ENCODE measurements at places on chromosomes 4 and X.
A peak's percentile ranks its signal among the peaks of the same experiment; 100 is the strongest.

- peak; percentile 54 for DNase-seq
Measured at GRCh38 chr4:112075129-112075753, 70.0 kb upstream of the FAM241A start.

GRCh38 chr4:123480706-123481418 lies 84.3 kb downstream of the SPRY1 start:
- DNase-seq = peak; percentile 21

DNA sequence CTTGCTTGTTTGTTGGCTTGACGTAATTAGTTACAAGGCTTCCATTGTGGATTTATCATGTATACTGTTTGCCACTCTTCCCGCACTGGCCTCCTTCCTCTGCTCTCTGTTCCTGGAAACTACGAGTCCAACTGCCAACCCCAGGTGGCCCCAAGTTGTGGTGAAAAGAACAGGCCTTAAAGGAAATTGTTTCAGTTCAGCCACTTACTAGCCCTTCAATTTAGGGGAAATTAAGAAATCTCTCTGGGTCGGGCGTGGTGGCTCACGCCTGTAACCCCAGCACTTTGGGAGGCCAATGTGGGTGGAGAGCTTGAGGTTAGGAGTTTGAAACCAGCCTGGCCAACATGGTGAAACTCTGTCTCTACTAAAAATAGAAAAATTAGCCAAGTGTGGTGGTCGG lies 28.0 kb downstream of the RBM47 start:
- DNase-seq = no peak

GRCh38 chrX:69142788-69143469 lies 22.3 kb downstream of the PJA1 start:
- DNase-seq = no peak

DNA sequence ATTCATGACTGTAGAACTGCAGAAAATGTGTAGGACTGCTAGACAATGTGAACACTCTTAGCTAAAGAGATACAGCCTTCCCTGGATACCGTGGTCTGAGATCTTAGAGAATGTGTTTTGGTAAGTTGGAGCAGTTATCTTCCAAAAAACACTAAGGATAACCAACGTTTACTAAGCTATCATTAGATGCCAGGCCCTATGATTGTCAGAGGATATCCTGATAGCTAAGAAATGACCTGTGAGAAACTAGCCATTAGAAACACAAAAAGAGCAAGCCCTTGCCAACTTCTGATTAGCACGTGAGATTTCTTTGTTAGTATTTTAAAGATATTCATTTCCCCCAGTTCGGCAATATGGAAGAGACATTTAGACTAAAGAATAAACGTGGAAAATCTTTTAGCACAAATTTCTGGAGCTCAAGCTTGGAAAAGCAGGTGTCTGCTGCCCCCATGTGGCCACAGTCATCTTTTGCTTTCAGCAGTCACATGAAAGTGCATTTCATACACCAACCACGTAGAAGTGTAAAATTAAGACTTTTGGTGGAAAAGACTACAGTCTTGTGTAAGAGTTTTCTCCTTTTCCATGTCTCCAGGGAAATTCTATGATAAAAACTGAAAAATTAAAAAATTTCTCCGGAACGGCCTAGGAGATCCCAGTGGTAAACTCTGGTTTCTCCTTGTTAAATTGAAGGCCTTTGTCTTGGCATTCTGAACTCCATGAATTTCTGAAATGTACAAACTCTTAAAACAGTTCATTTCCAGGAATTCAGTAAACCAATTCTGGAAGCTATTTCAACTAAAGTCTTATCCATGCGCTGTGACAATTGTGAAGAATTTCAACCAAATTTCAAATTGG lies 136.4 kb downstream of the ZNF674 start:
- peak; percentile 51 for DNase-seq

GRCh38 chr4:82705928-82706300 lies 92.7 kb downstream of the SCD5 start:
- DNase-seq = no peak

GRCh38 chr4:99826016-99826415 lies 9.4 kb downstream of the DAPP1 start:
- DNase-seq = peak; percentile 18

DNA sequence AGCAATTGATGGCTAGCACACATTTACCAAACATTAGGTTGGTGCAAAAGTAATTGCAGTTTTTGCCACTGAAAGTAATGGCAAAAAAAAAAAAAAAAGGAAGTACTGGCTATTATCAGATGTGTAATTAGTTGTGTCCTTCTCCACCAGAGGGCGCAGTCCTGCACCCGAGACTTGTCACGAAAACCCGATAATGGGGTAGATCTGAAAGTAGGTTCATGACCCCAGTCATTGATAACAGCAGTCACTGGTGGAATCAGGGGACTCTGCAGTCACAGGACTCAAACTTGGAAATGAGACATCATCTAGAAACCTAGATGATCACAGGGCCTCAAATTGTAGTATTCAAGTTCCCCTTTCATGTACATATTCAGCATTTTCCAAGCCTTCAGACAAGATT lies 13.1 kb upstream of the ACOT9 start:
- peak; percentile 42 for DNase-seq

GRCh38 chrX:11579636-11580600 lies 85.8 kb downstream of the ARHGAP6 start:
- DNase-seq = no peak

DNA sequence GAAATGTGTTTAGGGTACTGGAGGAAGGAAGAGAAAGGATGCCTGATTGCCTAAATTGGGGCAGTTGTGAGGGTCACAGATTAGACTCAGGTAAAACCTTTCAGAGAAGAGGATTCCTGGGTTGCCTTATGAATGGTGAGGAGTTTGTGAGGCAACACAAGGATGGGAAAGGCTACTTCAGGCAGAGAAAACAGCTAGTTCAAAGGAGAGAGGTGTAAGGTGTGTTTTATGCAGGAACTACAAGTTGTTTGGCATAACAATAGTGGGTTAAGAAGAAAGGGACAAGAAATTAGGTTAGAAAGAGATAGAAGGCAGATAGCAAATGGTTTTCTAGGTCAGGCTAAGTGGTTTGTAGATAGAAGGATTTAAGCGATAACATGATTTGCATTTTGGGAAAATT lies 75.1 kb upstream of the PGRMC2 start:
- DNase-seq = no peak

- peak; percentile 58 for DNase-seq
Measured at GRCh38 chrX:71532078-71532752, 689 bp upstream of the OGT start.

GRCh38 chr4:156901871-156902270 lies 69.7 kb downstream of the PDGFC start:
- no peak for DNase-seq

DNA sequence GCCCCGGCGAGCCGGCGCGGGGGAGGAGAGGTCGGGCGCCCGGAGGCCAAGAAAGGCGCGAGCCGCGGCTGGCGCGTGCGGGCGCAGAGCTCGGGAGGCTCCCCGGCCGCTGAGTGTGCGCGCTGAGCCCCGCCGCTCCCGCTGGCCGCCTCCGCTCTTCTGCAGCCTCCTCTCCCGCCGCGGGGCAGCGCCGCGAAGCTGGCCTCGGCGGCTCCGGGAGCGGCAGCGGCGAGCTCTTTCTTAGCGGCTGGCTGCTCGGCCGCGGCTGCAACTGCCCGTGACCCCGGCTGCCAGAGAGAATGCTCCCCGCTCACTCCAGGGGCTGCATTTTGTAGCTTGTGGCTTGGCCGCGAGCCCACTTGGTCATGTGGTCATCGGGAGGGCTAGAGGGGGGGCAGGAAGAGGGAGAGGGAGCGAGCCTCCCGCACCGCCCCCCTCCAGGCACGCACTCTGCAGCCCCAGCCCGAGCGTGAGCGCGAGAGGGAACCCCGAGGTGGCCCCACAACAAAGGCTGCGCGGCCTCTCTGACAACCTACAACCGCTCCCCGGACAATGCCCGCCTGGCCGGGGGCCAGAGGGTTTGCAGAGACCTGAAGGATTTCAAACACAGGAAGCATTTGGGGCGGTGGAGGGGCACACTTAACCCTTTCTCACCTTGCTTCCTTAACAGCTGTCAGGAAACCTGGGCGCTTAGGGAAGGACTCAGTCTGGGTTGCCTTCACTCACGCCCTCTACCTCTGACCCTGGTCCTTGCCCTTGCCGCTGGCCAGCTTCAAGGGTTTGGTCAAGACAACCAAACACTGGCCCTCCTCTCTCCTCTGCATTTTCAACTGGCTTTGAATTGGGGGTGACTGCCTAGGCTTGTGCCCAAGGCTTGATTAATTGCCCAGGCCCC lies at the start of gene APLN:
Gene APLN, minus strand, starts transcription at position 305 of the 895 bp plus-strand sequence. CDS start 326 bp downstream, outside the sequence.
- DNase-seq = peak; percentile 37

GRCh38 chr4:98745366-98745765 lies 87.0 kb upstream of the TSPAN5 start:
- DNase-seq = no peak

DNA sequence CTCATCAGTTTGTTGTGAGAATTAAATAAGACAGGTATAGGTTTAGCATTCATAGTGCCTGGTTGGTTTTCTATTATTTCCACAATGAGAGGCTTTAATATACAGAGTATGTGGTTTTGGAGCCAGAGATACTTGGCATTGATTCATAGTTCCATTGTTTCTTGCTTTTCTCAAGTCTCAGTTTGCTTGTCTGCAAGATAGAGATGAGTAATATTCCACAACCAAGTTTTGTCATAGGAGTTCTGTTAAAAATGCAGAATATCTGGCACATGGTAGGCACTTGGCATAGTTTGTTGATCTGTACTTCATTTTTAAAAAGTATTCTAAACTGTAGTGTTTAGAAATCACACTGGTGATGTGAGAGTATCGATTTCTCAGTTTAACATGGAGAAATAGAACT lies 37.5 kb upstream of the EDA2R start:
- DNase-seq = no peak

DNA sequence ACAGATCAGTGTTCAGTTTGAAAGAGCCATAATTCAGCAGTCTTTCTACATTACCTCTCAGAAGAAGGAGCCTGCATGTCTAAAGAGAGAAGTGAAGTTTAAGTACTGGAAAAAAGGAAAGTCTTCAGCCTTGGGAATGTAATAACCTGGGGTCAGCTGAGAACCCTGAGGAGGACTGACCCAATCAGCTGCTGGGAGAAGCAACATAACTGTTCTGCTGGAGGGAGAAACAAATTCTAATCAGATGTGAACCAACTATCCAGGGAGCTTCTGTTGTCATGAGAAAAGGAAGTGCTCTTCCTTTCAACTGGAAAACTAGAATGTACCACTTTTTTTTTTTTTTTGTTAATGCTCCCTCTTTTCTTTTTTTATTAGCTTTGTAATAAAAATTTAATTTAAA lies 64.5 kb upstream of the PDE5A start:
- DNase-seq = no peak

DNA sequence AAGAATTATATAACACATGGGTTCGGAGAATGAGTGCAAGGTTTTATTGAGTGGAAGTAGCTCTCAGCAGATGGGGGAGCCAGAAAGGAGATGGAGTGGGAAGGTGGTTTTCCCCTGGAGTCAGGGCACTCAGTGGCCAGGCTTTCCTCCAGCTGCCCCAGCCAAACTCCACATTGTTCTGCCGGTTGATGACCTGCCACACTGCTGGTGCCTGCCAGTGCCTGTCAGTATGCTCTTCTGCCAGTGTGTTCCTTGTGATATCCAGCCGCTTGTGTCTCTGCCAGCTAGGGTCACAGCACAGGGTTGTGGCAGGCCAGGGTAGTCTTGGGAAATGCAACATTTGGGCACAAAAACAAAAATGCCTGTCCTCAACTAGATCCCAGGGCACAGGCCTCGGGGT lies 604.8 kb upstream of the TECRL start:
- no peak for DNase-seq

DNA sequence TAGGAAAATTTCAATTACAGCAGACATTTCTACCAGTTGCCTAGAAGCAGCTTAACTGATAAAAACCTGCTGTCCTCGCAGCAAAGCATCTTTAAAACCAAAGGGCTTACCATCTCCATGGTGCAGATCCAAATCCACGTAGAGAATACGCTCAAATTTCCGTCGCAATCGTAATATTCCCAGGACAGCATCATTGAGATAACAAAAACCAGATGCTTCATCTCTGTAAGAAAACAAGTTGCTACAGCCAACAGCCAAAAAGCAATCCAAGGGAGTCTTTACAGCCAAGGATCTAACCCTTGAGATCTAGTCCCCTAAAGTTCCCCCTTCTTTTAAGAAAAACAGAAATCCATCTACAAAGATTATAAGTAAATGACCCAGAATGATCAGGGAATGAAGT lies 77.6 kb downstream of the HDAC8 start:
- DNase-seq = no peak

DNA sequence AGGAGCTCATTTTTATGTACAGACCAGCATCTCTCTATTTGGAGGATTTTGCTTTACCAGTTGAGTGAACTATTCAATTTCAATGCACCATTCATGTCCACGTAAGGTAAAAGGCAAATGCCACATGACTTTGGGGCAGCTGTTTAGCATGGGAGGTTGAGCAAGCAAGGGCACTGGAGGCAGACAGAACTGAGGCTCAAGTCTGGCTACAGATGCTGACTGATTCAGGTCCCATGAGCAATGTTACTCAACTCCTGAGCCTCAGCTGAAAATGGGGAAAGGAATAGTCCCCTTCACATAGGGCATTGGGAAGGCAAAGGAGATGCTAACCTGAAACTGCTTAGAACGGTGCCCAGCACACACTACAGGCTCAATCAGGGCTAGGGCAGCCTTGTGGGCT lies 93.0 kb upstream of the MTM1 start:
- DNase-seq = no peak

DNA sequence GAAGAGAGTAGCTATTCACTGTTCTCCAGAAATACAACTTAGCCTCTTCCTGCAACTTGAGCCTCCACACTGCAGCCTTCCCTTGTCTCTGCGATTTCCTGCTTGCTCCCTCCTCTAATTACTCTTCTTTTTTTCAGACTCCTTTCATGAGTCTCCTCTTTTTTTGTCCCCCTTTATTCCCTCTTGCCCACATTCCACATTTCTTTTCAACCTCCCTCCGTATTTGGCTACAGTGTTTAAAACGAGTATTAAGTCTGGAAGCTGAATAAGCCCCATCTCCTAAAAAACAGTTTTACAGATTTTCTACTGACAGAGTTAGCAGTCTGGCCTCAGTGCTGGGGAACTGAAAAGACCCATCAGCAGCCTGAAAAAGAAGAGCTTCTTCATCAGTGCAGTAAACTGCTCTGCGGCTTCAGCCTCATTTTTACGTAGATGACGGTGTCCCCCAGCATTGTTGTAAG lies 141.5 kb downstream of the TENM3 start:
- DNase-seq = no peak

GRCh38 chrX:25022499-25023325 lies 6.9 kb upstream of the ARX start:
- no peak for DNase-seq

GRCh38 chr4:171812665-171813525 lies at the start of gene GALNTL6:
GALNTL6 (plus strand) TSS chr4:171813404.
- DNase-seq = no peak

DNA sequence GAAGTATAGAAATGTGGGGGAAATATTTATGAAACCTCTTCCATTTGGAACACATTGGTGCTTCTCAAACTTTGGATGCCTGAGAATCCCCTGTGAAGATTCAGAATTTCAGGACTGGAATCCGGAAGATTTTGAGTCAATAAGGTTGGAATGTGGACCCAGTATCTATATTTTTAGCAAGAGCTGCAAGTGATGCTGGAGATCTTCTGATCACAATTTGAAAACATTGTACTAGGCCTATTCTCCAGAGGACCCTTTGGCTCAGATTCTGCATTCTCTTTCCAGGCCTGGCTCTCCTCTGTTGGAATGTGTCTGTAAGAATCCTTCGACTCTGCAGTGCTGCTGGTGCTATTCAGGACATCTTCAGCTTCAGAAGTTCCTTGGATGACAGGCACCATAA lies 2.4 kb upstream of the PKD2 start:
- DNase-seq = no peak
